ENCODE measurements at places on chromosomes 2 and 18.

DNA sequence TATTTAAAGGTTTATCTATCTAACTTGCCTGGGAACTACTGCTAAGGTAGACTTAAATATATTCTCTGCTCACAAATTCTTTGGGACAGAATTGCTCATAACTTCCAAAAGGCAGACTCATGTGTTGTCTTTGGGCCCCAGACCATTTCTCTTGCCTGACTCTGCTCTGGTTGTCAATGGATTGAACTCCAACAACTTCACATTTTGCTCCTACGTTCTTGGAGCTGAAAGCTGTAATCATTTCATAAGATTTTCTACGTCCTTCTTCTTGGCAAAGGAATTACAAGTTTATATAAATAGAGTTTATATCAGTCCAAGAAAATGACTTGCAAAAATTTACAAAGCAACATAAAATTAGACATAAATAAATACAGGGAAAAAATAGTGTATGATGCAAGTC, 32.9 kb upstream of the PPM1B start:
- DNase-seq: no peak

- DNase-seq: no peak
Observed at GRCh38 chr2:26442707-26443106, 35.2 kb downstream of the OTOF start.

- DNase-seq: no peak
Observed at GRCh38 chr2:160338901-160339685, 139.0 kb upstream of the ITGB6 start.

- DNase-seq: no peak
Observed at GRCh38 chr2:98909317-98910211, 26.5 kb downstream of the CRACDL start.

DNA sequence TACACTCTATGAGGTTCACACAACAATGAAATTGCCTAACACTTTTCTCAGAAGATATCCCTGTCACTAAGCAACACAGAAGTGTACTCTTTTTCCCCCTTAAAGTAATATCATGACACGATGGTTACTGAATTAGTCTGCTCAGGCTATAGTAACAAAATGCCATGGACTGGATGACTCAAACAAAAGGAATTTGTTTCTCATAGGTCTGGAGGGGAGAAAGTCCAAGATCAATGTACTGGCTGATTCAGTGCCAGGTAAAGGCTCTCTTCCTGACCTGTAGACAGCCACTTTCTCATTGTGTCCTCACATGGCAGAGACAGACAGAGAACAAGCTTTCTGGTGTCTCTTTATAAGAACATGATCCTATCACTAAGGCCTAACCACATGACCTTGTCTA, 211.9 kb downstream of the RBM43 start:
- no peak for DNase-seq

DNA sequence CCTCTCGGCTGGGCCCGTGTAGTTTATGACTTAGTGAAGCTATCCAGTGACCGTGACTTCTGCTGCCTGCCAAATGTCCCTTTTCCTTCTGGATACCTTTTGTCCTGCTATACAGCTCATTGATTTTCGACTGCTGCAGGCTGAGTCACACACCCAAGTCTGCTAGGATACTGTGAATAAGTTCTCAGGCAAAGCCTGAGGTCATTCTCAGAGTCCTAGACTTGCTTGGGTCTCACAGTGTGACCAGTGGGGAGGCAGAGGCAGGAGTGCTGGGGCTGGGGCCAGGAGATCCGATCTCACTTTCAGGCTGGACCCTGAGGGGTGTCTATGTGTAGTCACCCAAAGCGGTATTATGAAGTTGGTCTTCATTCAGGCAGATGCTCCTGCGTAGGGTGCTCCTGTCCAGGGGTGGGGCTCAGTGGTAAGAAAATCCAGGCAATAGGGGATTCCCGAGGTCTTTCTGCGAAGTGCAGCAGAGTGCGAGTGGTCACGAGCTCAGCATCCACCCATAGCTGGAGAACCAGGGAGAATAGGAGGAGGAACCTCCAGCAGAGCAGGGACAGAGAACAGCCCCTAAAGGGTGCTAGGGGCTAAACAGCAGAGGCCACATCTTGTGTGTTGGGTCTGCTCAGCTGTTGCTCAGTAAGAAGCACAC, 268.6 kb upstream of the NCKAP5 start:
- no peak for DNase-seq

GRCh38 chr18:5103693-5104092, 93.4 kb downstream of the AKAIN1 start:
- no peak for DNase-seq

GRCh38 chr2:239279508-239280295, 121.1 kb downstream of the HDAC4 start:
- DNase-seq: no peak

DNA sequence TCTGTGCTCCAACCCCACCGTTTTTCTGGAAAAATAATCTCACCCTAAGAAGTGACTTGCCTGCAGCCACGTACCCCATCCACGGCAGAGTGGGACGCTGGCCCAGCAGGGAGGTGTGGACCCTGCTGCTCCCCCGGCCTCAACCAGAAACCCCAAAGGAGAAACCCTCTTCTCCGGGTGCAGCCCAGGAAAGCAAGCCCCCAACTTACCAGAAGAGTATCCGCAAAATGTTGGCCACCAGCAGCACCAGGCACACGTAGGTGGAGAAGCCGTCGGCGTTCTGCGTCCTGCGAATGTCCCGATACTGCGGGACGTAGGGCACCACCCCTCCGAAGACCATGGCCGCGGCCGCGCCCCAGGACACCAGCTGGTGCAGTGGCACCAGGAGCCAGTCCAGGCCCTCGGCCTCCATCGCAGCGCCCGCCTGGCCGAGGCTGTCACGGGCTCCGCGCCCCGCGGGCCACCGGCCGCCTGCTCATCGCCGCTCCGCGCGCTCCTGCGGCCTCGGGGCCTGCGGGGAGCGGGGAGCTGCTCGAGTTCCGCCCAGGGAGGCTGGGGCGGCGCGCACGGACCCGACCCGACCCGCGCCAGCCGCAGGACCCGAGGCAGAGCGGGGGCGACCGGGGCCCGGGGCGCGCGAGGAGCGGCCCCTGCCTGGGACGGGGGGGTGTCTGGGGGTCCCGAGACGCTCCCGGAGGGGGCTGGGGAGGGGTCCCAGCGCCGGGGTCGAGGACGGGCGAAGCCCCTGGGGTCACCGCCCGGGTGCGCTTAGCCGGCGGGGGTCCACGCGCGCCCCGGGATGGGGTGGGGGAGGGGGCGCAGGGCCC, 725 bp downstream of the SLC66A2 start:
- peak; percentile 37 for DNase-seq

- no peak for DNase-seq
Observed at GRCh38 chr2:128475427-128476211, 157.0 kb upstream of the HS6ST1 start.

- no peak for DNase-seq
Observed at GRCh38 chr2:15617778-15618448, 26.2 kb downstream of the DDX1 start.

DNA sequence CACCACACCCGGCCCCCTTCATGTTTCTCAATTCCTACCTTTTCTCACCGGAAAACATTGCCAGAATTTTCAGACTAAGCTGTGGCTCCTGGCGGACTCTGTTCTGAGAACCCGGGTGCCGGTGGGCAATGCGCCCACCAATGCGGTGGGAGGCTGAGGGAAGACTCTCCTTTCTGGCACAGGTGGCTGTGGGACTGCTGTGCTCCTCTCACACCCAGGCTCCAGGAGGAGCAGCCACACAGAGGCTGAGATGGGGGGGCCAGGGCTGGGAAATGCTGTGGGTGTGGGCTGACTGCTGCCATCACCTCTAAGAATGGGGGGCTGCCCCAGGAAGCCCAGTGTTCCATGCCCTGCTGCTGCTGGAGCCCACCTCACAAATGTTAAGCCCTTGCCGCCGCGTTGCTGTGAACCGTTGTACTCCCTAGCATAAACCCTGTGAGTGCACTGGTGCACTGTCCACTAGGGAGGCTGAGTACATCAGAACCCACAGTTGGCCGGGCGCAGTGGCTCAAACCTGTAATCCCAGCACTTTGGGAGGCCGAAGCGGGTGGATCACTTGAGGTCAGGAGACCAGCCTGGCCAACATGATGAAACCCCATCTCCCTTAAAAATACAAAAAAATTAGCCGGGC, 152.6 kb downstream of the LDLRAD4 start:
- DNase-seq: no peak

GRCh38 chr2:24886691-24887304, 33.2 kb downstream of the ADCY3 start:
- peak; percentile 33 for DNase-seq

GRCh38 chr2:10876963-10877362, 34.8 kb upstream of the KCNF1 start:
- no peak for DNase-seq

DNA sequence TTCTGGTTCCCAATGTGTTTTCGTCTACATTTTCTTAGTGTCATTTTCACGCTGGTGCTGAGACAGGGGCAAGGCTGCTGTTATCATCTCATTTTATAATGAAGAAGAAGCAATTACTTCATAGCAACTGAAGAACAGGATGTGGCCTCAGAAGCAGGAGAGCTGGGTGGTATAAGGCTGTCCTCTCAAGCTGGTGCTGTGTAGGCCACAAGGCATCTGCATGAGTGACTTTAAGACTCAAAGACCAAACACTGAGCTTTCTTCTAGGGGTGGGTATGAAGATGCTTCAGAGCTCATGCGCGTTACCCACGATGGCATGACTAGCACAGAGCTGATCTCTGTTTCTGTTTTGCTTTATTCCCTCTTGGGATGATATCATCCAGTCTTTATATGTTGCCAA, 7.3 kb downstream of the IL36G start:
- DNase-seq: peak; percentile 32

DNA sequence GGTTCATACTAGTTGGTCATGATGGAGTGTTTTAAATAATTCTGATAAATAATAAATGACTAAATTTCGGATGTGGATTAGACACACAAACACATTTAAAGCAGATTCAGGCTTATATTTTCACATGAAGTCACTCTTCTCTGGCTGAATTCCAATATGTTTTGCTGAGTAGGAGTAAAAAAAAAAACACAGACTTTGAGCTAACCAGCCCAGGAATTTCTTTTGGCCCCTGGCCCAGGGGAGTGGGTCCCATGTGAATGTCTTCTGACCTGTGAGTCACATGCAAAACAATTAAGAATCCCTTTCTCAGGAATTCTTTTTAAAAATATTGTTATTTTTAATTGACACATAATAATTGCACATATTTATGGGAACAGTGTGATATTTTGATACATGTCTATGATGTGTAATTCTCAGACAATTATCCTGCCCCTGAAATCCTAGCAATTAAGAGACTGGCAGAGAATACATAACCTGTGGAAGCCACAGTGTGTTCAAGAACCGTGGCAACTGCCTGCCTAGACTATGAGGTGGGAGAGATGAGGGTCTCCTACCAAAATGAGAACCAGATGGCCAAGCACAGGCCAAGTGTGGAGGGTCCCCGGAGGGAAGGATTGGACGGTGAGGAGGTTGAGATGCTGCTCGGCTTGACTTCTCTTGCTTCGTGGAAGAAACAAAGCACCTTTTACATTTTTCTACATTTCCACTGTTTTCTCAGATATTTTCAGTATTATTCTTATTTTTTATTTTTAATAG, 236.4 kb downstream of the PIEZO2 start:
- no peak for DNase-seq

GRCh38 chr18:582465-582864, 2.3 kb downstream of the CETN1 start:
- no peak for DNase-seq

GRCh38 chr2:152468899-152469692, 134.1 kb downstream of the FMNL2 start:
- DNase-seq: peak; percentile 7

DNA sequence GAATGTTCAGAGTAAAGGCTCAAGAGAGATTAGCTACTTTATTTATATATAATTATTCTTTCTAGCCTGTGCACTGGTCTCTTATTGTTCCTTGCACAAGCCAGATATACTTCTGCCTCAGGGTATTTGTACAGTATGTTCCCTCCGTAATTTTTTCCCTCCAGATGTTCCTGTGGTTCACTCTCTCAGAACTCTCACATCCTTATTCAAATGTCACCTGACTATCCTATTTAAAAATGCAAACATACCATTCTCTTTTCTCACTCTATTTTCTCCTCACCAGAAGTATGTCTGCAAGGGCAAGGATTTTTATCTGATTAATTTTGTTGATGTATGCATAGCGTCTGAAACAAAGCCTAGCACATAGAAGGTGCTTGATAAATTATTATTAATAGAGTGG, 64.0 kb upstream of the CERS6 start:
- no peak for DNase-seq

- no peak for DNase-seq
Observed at GRCh38 chr2:232513353-232513752, 6.8 kb upstream of the PRSS56 start.

DNA sequence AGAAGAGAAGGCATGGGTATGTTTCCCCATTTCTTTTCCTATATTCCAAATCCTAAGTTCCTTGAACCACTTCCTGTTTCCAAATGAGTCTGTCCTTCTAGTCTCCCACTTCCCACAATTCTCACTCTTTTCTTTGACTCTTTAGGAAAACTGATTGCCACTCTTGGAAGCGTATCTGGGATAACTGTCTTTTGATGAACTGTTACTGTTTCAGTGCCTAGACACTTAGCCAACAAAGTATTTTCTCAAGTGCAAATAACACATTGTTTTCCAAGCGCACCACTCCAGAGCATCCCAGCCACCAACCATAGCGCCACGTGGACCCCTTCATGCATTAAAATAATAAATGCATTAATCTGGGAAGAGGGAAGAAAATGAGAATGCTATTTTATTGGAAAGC, 342.8 kb downstream of the MTX2 start:
- DNase-seq: no peak

DNA sequence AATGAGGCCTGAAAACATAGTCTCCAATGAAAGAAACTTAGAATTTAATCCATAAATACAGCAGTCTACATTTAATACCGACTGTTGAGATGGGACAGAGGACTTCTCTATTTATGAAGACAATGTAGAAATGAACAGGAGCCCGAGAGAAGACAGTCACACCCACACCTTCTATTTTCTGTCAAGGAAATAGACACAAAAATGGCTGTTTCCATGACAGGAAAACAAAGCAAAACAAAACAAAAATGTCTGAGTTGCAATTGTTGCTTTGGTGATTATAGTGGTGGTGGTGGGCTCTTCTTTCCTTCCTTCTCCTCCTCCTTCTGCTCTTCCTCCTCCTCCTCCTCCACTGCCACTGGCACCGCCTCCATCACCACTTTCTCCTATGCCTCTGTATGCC, 72.3 kb upstream of the CCDC68 start:
- DNase-seq: no peak

GRCh38 chr18:13369756-13370510, 151.4 kb downstream of the LDLRAD4 start:
- no peak for DNase-seq

GRCh38 chr18:24628326-24628725, 167.9 kb downstream of the HRH4 start:
- DNase-seq: no peak

DNA sequence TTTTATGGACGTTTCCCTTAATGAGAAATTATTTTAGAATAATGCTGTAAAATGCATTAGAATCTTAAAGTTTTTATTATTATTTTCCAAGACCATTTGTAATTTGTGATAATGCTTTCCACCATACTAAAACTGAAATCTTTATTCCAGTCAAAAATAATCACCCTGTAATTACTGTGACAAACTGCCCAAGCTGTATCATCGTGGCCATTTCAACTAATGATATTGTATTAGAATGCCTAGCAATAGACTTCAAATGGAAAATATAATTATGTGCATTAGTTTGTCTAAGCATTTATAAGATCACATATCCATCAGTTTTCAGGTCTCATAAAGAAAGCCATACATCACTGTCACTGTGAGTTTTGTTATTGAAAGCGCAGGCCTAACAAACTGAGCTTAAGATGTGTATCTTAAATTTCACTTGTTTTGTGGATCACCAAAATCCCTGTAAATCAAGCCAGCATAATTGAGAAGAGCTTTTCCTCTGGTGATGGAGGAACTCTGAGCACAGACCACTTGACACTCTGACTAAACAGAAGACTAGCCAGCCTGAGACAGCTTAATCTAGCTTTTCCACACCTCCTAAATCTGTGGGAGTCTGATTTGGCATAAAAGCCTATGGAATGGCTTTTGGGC, 1312.2 kb upstream of the ACVR2A start:
- no peak for DNase-seq

Data from CD4-positive, alpha-beta T cell treated with Interferon alpha-2 for 1 hour (primary cell).